ENCODE measurements at places on chromosomes 4 and X.

- DNase-seq: no peak
Observed at GRCh38 chrX:33183361-33183760, 28.0 kb downstream of the DMD start.

GRCh38 chr4:6453688-6453990 is 18.8 kb downstream of the PPP2R2C start:
- no peak for DNase-seq

GRCh38 chr4:23891064-23891421 is 1.2 kb upstream of the PPARGC1A start:
- no peak for DNase-seq

DNA sequence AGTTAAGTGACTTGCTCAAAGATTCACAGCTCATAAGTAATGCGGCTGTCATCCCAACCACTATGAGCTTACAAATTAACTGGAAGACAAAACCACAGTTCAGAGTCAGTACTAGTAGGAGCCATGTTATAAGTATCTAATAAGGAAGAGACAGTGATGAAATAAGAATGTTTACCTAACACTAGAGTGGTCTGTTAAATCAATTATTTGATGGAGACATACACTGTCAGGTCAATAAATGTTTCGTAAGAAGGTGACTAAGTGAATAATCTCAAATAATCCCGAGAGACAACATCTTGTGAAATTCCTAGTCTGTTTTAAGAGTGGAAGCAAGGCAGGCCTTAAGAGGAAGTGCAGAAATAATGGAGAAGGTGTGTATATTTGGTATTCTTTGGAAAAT is 25.8 kb upstream of the AMELX start:
- no peak for DNase-seq

GRCh38 chr4:41257257-41257901 is 651 bp downstream of the UCHL1 start:
- DNase-seq: peak; percentile 27

DNA sequence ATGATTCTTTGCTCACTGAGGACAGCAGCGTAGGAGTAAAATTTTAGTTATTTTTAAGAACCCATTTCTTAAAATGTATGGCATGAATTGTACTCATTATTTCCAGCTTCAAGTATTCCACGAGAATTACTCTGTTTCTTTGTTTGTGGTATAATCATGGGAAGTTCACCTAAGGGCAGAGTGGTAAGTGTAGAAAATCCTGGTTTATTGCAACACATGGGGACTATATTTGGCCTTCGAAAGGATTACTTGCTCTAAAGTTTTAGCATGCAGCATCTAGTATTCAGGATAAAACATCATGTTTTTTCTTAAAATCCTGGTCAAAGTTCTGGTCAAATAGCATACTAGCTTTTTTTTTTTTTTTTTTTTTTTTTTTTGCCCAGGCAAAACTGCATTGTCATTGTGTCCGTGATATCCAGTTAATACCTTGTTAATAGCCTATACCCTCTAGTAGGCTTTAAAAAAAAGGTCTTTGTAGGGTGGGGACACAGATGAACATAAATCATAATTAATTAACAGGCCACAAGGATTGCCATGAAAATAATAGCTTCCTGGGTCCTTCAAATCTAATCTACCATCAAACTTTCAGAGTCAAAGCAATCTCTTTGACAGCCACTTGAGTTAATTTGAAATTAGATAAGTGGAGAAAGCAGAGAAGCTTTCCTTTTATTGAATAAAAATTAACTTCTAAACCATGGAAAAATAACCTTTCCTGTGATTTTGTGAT is 44.6 kb upstream of the VEGFC start:
- DNase-seq: no peak

DNA sequence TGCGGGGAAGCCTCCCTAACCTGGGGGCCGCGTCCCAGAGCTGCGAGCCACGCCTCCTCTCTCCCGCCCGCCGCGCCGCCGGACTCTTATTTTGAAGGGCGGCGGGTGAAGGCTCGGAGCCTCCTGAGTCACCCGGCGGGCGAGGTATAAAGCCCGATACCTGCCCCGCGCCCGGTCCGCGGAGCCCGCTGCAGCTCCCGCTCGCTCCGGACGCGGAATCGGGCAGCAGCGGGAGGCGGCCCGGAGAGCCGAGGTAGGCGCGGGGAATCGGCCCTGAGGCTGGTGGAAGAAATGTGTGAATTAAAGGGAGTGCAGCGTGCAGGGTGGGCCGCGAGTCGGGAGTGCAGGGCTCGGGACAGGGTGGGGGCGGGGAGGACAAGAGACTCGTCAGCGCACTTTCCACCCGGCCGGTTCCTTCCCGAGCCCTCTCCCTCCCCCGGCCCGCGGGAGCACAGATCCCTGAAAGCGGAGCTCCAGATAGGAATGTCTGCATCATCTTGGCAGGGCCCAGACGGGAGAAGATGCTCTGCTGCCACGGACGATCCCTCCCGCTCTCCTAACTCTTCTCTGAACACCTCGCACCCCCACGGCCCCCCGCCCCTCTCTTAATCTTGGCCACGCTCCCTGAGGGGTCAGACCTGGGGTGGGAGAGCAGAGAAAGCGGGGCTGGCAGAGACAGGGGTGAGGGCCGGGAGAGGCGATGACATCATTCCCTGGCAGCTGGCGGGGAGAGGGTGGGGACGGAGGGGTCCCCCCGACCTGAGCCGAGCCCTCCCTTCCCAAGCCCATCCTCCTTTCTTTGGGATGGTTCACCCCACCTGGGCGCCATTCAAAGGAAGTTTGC is 177.9 kb downstream of the CBR4 start:
- DNase-seq: peak; percentile 72

DNA sequence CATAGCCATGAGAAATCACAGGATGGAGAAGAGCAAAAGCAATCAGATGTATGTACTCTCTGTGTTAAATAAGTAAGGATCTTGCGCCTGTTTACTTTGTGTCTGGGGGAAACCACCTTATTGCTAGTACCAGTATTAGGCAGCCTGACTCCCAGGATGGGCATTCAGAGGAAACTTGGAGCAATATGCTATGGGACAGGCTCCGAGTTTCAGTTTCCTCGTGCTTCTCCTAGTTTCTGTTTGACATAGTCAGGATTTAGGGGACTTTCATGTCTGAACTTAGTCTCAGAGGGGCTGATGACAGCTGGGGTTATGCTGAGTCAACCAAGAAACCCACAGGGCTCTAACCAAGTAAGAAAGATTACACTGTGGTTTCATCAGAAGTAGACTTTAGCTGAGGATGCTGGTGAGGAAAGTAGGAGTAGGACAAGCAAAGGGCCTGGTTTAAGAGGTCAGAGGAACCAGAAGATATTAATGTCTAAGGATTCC is 13.5 kb downstream of the NSUN7 start:
- DNase-seq: peak; percentile 68

DNA sequence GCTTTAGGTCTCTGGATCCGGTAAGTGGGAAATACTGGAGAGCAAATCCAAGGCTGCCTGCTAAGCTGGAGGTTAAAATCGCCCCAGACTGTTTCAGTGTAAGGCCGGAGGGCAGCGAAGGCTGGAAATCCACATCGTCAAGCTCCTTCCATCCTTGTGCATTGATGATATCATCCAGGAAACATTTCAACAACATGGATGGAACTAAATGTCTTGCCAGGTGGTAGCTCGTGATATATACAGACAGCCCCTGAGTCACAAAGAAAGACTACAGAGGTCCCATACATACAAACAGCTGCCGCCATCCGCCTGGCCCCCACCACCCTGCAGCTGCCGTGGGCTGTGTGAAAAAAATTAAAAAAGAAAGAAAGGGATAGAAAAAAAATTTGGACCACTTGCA is 148.9 kb upstream of the RBPJ start:
- no peak for DNase-seq

- DNase-seq: no peak
Observed at GRCh38 chr4:89788206-89789072, 48.5 kb downstream of the SNCA start.

- DNase-seq: no peak
Observed at GRCh38 chr4:96593422-96593821, 753.5 kb downstream of the PDHA2 start.

DNA sequence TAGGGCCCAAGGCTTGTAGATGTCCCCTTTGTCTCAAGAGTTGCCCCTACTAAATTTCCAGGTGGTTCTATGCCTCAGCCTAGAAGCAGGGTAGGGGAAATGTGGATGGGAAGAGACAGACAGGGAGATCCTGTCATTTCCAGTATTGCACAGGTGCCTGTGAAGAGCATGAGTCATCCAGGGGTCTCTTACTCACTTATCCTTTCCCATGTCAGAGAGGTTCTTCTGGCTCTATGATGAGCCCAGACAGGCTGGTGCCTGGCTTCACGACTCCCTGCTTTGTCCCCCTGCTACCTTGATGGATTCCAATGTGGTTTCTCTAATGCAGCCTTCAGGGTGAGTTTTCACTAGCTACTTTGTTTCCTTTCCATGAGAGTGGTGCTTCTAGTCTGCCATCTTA is 35.2 kb upstream of the DDX60 start:
- no peak for DNase-seq

GRCh38 chr4:70496231-70496630 is 22.1 kb upstream of the AMTN start:
- no peak for DNase-seq

GRCh38 chr4:19983072-19983471 is 268.6 kb upstream of the SLIT2 start:
- DNase-seq: no peak

DNA sequence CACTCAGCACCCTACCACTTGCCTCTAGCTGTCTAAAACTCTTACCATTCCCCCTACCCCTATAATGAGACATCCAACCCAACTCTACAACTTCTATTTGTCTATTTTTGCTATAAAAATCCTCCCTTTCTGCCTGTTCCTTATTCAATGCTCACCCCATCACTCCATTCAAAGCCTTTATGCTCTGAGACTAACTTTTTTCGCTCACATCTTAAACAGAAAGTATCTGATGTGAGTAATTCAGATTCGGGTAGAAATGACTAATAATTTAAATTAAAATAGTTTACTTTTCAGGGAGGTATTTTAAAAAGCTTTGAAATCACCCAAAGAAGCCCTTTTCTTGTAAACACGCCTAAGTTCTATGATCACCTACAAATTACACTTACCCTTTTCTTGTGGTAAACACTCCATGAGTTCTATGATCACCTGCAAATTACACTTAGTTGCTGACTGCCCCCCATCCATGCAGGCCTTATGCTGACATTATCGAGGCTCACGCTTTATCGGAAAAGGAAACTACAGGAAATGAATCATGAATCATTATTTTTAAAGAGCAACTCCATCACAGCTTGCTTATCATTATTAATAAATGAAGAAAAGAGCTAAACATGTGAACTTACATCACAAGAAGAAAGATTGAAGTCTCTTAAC is 168.7 kb upstream of the PPP1R2C start:
- DNase-seq: no peak

- no peak for DNase-seq
Observed at GRCh38 chr4:68271851-68272357, 26.4 kb upstream of the TMPRSS11B start.

DNA sequence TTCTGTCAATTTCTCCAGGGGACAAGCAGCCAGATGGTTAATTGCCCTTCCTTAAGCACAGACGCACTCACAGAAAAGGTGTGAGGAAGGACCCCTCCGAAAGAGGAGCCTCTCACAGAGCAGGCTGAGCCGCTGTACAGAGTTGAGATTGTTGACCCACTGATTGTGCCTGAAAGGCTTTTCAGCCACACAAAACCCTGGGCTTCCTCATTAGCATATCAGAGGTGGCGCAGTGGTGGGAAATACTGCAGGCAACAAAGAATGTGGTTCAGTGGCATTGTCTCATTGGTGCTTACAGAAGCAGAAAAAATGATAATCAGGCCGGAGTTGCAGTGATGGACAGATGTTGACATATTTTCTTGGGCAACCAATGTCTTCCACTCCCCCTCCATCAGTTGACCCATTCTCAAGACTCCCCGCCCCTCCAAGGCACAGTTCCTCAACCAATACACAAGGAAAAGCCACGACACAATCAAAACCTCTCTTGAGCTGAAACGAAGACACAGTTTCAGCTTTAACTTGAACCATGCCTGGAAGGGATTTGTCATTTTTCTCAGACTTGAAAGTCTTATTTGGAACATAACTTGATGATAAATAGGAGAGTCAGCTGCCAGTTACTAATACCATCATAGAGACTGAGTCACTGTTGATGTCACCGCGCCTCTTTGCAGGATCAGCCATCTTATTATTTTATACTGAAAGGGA is 53.1 kb downstream of the ATXN3L start:
- DNase-seq: no peak

DNA sequence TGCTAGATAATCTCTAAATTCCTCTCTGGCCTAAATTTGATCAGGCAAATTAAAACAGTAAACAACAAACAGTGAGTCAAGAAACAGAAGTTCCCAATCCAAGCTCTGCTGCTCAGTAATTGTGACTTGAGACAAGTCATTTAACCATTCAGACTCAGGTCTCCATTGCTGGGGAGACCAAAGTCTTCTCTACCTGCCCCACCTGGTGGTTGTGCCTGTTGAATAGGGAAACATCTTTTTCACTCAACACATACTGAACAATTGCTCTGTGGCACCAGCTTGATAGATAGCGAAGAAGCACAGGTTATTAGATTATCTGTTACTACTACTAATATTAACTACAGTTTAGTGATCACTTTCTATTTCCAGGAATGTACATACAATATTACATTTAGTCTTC is 112.1 kb upstream of the EOLA2 start:
- DNase-seq: no peak

GRCh38 chr4:165631208-165631894 is 241.7 kb upstream of the TLL1 start:
- no peak for DNase-seq

GRCh38 chr4:40003986-40004385 is 26.3 kb upstream of the PDS5A start:
- DNase-seq: no peak

DNA sequence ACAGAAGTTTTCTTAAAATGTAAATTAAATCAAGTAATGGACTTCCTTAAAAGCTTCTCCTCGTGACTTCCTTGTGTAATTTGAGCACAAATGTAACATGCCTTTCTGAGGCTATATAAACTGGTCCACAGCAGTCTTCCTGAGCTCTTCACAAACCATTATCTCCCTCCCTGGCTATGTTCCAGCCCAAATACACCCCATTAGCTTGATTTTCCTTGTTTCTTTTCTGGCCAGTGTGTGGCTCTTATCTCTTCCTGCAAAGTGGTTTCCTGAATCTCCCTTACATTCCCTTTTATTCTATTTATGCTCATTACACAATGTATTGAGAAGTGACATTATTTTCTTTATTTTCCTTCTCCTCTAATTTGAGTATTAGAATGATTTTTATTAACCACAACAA is 1085.3 kb upstream of the PCDH10 start:
- no peak for DNase-seq

GRCh38 chr4:38612646-38613414 is 51.2 kb upstream of the KLF3 start:
- no peak for DNase-seq

DNA sequence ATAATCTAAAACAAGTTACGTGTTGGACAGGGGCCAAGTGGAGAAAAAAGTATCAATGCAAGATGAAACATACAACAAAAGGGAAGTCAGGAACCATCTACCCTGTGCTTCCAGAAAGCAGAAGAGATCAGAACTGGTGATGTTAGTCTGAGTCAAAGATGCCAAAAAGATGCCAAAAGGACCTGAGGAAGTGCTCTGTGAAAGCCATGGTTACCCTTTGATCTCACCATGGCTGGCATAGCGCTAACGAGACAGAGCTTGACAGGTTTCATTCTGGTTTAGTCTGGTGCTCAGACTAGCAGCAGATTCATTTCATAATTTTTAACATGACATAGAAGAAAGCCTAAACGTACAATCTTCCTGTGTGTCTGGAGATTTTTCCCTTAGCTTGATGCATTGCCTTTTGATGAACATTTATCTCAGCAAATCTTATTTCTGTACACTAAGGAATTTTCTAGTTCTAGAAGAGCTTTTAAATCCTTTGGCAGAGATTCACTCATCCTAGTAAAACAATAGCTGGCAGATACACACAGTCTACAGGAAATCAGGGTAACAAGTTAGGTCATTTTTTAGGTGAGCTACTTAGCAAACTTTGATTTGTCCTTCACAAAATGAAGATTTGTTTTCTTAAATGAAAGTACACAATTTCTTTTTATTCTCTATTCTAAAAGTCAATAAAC is 87.7 kb downstream of the COL25A1 start:
- no peak for DNase-seq

Measured in T-helper 2 cell treated with Interferon-gamma antibody and Interleukin-4, amounts not matched to agents 5 μg/mL and 100 μg/mL, for 36 hours (primary cell).